ENCODE measurements at places on chromosomes 7 and 10.

DNA sequence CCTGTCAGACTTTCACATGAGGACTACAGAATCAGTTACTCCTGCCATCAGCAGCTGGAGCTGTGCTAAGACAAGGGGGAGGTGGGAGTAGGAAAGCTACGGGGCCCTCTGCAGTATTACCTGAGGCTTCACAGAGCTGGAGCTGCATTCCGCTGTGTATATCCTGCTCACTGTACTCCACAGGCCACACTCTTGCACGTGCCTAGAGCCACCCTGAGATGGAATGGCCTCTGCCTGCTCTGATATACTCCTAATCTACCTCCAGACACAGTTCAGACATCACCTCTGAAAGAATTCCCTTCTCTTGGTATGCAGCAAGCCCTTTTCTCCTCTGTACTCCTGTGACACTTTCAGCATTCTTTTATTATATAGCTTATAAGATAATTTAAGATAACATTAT, 34.8 kb downstream of the TRDMT1 start:
- no peak for ATAC-seq
- H3K4me1 ChIP-seq, result no peaks in the 10 kb centered on the region
- peaks cover 25% of the 10 kb centered on the region for H3K36me3 ChIP-seq

DNA sequence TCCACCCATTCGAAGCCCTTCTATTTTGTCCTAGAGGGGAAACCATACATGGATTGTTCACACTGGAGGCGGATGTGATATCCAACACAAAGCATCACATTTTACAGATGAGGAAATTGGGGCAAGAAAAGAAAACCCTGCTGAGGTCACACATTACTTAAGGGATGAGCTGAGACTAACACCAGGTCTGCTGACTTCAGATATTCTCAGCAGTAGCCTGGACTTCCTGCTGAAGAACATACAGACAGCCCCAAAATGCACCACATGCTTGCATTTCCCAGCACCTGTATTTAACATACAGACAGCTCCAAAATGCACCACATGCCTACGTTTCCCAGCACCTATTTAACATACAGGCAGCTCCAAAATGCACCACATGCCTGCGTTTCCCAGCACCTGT, 11.2 kb downstream of the GIMAP5 start:
- H3K27me3 ChIP-seq, result peaks cover 48% of the 10 kb centered on the region
- H3K36me3 ChIP-seq, result no peaks in the 10 kb centered on the region
- H3K27ac ChIP-seq, result no peak overlapping the region

DNA sequence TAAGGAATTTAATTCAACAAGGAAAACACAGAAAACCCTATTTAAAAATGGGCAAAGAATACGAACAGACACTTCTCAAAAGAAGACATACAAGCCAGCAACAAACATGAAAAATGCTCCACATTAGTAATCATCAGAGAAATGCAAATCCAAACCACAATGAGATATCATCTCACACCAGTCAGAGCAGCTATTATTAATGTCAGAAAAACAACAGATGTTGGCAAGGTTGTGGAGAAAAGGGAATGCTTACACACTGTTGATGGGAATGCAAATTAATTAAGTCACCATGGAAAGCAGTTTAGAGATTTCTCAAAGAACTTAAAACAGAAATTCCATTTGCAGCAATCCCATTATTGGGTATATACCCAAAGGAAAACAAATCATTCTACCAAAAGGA, 55.2 kb downstream of the GCC1 start:
- no peak overlapping the region for H3K4me3 ChIP-seq
- no peak for ATAC-seq
- H3K4me1 ChIP-seq, result peaks cover 7% of the 10 kb centered on the region
- no peaks in the 10 kb centered on the region for H3K36me3 ChIP-seq
- peaks cover 19% of the 10 kb centered on the region for H3K27me3 ChIP-seq

DNA sequence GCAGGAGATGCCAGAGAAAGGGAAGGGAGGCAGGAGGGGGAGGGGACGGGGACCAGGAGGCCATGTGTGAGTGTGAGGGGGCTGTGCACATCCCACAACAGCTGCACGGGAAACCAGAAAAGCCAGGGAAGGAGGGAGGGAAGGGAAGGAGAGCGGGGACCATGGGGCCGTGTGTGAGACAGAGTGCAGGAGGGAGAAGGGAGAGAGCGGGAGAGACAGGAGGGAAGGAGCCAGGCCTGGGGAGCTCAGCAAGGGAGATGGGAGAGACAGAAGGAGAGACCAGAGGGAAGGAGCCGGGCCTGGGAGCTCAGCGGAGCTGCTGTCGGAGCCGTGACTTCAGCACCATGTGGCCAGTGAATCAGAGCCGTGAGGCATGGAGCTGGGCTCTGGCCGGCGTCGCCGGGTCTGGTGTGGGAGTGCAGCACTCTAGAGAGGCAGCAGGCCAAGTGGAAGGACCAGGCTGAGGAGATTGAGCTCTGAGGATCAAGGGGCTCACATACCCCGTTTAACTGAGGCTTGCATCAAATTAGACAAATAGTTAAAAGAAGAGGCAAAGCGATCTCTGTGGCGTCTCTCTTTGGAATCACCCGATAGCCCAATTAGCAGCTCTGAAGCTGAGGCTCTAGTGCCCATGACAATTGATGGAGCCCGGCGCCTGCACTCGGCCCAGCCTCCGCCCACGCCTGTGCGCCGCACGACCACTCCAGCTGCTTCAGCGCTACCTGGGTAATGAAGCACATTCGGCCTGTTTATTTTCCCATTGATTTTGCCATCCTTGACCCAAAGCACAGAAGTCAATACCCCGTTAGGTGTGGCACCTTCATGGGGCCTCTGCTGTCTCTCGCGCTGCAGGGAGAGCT, 150.4 kb downstream of the MAD1L1 start:
- no peak overlapping the region for H3K4me3 ChIP-seq
- H3K27ac ChIP-seq, result no peak overlapping the region
- no peaks in the 10 kb centered on the region for H3K27me3 ChIP-seq
- no peaks in the 10 kb centered on the region for H3K4me1 ChIP-seq
- ATAC-seq, result no peak

GRCh38 chr10:44851881-44852280, 59.3 kb upstream of the TMEM72 start:
- no peaks in the 10 kb centered on the region for H3K36me3 ChIP-seq
- no peaks in the 10 kb centered on the region for H3K4me1 ChIP-seq
- no peak overlapping the region for H3K27ac ChIP-seq
- peak; percentile 3 for ATAC-seq
- H3K4me3 ChIP-seq, result no peak overlapping the region
- H3K27me3 ChIP-seq, result no peaks in the 10 kb centered on the region

- peak; percentile 61 for ATAC-seq
- peak overlapping the region; percentile 16 for H3K27ac ChIP-seq
- peaks cover 18% of the 10 kb centered on the region for H3K36me3 ChIP-seq
- peaks cover 14% of the 10 kb centered on the region for H3K4me1 ChIP-seq
- H3K27me3 ChIP-seq, result no peaks in the 10 kb centered on the region
- H3K4me3 ChIP-seq, result no peak overlapping the region
These were observed 26.3 kb downstream of the ENTPD7 start for GRCh38 chr10:99685597-99685967.

GRCh38 chr10:130495891-130496636, 359.9 kb downstream of the GLRX3 start:
- H3K4me1 ChIP-seq, result no peaks in the 10 kb centered on the region
- no peak overlapping the region for H3K27ac ChIP-seq

DNA sequence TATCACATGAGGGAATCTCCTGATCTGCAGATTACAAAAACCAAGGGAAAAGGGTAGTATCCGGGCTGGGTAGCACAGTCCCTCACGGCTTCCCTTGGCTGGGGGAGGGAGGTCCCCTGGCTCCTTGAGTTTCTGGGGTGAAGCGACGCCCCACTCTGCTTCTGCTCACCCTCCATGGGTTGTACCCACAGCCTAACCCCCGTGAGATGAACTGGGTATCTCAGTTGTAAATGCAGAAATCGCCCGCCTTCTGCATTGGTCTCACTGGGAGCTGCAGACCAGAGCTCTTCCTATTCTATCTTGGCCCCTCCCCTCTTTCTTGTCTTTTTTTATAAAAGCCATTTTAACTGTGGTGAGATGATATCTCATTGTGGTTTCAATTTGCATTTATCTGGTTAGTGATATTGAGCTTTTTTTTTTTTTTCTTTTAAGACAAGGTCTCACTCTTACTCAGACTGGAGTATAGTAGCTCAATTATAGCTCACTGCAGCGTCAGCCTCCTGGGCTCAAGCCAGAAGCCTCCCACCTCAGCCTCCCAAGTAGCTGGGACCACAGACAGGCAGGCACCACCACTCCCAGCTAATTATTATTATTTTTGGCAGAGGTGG, 87.8 kb downstream of the ABCC2 start:
- H3K27ac ChIP-seq, result no peak overlapping the region
- no peak for ATAC-seq
- H3K36me3 ChIP-seq, result peaks cover 17% of the 10 kb centered on the region
- peaks cover 7% of the 10 kb centered on the region for H3K4me1 ChIP-seq
- peaks cover 64% of the 10 kb centered on the region for H3K27me3 ChIP-seq
- no peak overlapping the region for H3K4me3 ChIP-seq

Data from stimulated activated memory B cell treated with anti-CD40 and anti-IgM and Interleukin-4, amounts not matched to agents 10 μg/mL and 1 μg/mL and 100 μg/mL, for 72 hours (primary cell).